SK-N-SH treated with all-trans-retinoic acid at 6 μM for 48 hours (cell line): ENCODE measurements at places on chromosomes 6 and 20.
A peak's percentile ranks its signal among the peaks of the same experiment; 100 is the strongest.

DNA sequence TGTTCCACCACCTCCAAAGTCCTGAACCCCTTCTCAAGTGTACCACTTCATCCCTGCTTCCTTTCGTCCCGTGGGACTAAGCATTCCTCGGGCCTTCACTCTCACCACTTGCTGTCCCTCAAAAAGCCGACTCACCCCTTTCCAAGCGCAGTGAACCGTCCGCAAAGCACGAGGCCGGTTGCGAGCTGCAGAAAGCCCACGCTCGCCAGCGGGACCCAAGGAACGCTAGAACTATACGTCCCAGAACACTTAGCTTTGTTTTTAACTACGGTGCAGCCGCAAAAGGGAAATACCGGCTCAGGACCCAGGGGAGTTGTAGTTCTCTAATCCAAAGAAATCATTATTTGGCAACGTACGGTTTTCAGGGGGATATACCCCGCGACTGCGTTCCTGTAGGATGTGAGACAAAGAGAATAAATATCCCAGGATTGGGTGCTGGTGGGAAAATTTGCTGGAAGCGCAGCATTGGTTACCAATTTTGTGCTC, 416 bp upstream of the POLR1H start:
- peak; percentile 15 for ATAC-seq

- no peak for ATAC-seq
These were observed 2.4 kb downstream of the DSP start for GRCh38 chr6:7543789-7544424.

- no peak for ATAC-seq
These were observed 33.7 kb downstream of the MTHFD1L start for GRCh38 chr6:150899231-150899630.

DNA sequence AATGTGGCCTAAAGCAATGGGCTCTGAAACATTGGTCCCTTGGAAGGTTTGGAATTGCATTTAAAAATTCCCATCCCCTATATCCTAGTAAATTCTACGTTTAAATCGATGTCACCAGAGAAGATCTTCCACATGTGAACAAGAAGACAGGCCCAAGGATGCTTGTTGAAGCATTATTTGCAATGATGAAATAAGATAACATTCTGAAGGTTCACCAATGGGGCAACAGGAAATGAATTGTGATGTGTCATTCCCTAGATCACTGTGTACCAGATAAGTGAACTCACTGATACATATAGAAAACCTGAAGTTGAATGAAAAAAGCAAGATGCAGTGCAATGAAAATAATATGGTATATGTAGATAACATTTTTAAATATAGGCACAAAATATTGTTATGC, 464.3 kb upstream of the BTBD3 start:
- ATAC-seq = peak; percentile 35; the same call in 1 of the 3 replicates

DNA sequence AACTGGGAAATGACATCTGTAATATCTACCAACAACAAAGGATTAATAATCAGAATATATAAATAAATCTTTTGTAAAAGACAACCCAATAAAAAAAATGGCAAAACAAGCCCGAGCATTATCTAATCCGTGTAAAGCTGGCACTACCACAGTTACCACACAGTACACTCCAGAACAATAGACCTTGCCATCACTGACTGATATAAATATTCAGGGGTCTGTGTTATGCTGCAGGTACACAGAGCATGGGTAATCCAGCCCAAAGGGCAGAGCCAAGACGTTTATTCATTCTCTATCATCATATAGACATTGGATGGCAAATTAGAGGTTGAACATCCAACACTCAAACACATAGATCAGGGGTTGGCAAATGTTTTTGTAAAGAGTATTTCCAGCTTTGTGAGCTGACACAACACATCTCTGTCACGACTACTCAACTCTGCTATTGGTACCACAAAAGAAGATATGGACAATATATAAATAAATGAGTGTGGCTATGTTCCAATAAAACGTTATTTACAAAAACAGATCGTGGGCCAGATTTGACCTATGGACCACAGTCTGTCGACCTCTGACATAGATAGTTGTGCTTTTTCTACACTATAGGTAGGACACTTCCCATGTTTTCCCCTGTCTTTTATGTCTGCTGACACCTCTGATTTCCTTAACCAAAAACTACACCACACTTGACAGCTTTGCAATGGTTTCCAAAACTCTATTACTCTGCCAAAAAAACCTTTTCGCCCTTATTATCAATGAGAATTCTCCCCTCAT, 4.5 kb downstream of the NCOA6 start:
- ATAC-seq = no peak

GRCh38 chr20:58243653-58244410, 15.4 kb upstream of the ANKRD60 start:
- ATAC-seq = peak; percentile 33

GRCh38 chr6:51098791-51099190, 280.1 kb downstream of the TFAP2B start:
- no peak for ATAC-seq

DNA sequence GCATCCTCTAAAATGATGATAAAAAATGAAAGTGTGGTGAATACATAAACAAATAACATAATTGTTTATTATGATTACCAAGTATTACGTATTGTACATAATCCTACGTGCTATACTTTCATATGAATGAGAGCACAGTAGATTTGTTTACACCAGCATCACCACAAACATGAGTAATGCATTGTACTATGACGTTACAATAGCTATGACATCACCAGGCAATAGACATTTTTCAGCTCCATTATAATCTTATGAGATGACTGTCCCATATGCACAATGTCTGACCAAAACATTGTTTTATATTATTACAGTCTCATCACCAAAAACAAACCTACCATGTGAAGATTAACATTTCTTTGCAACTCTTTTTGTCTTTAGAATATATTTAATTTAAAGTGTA, 225.7 kb upstream of the TENT5A start:
- no peak for ATAC-seq

DNA sequence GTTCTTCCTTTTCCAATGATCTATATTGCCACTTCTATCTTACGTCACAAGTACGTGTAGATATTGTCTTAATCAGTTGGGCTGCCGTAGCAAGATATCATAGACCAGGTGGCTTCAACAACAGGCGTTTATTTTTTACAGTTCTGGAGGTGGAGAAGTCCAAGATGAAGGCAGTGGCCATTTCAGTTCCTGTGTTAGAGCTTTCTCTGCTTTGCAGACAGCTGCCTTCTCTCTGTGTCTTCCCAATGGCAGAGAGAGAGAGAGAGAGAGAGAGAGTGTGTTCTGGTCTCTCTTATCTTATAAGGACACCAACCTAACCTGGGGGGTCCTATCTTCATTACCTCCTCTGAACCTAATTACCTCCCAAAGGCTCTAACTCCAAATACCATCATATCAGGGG, 8.3 kb downstream of the HSF2 start:
- ATAC-seq = no peak

- ATAC-seq = no peak
These were observed 143.5 kb downstream of the WDR27 start for GRCh38 chr6:169558378-169558773.

DNA sequence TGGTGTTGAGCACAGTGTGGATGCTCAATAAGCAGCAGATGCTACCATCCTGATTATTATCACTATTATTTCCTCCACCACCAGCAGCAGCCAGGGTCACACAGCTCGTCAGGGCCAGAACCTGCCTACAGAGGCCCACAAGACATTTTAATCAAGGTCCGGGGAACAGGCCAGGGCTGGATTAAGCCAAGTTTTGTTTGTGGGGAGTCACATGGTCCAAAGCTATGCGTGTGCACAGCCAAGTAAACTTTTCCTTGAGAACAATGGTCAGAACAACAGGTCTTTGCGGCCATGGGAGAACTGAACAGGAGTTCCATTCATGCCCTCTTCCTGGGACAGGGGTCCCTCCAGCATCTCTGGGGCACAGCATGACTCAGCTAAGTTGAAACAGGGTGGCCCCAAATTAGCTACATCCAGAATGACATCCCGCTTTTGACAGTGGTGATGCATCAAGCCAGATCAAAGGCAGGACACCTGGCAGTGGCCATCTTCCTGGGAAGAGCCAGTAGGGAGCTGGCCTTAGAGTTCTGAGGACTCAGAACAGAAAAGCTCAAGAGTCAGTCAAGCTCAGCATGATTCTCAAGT, 11.7 kb downstream of the SNTA1 start:
- ATAC-seq = no peak

DNA sequence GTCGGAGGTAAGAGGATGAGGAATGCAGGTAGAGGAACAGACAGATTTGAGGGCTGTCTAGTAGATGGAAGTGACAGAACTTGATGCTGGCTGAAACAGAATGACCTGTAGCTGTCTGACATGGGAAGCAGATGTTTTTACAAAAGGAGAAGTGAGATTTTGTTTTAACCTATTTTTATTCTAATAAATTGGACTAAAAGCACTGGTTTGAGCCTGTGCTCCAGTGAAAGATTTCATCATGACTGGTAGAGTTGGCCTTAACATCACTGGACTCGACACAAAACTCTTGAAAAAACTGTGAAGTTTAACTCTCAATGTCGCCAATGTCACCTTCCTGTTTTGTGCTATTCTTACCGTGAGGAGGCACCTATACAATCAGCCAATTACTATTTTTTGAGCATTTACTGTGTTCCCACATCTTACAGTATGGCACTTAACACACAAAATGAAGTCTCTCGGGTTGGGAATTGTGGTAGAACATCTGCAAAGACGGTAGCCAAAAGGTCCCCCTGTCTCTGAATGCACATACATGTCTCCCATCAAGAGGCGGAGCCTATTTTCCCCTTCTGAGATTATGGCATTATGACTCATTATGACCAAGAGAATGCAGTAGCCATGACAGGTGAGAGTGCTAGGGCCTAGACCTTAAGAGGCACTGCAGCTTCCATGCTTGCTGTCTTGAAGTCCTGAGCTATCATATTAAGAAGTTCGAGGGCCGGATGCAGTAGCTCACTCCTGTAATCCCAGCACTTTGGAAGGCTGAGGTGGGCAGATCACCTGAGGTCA, 93.2 kb downstream of the FOXF2 start:
- ATAC-seq = no peak

DNA sequence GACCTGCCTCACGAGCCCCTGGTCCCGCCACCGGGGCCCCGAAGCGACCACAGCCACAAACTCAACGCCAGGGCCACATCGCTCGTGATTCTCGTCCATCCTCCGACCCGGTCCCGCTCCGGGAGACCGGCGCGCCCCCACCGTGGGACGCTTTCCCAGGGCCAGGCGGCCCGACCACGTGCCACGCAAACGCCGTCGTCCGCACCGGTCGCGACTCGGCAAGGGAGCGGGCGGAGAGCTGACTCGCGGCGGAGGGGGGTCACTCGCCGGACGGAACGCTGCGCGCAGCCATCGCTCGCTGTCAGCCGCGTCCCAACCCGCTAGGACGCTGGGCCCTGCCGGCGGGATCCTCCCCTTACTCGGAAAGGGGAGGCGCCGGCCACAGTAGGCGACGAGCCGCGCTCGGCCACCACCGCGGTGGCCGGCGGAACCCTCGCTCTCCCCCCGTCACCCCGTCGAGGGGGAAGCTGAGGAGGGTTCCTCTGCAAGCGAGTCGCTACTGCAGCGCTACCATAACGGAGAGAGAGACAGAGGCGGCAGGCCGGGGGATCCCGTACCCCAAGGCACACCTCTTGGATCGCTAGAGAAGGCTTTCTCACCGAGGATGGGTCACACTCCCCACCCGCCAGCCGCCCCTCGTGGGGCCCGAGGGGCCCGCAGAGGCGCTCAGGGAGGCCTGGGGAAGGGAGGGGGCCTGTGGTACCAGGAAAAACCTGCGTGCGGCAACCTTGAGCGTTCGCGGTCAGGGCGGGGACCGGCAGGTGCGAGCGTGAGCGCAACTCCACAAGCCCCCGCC, 511.8 kb upstream of the ZNF337 start:
- ATAC-seq = peak; percentile 77

GRCh38 chr20:38501858-38502436, 29.3 kb downstream of the RALGAPB start:
- ATAC-seq = no peak

GRCh38 chr20:50387218-50387995, 122.8 kb upstream of the PTPN1 start:
- ATAC-seq = no peak

- ATAC-seq = peak; percentile 71; the same call in 2 of the 3 replicates
These were observed 50.3 kb upstream of the GFRAL start for GRCh38 chr6:55276745-55277530.

DNA sequence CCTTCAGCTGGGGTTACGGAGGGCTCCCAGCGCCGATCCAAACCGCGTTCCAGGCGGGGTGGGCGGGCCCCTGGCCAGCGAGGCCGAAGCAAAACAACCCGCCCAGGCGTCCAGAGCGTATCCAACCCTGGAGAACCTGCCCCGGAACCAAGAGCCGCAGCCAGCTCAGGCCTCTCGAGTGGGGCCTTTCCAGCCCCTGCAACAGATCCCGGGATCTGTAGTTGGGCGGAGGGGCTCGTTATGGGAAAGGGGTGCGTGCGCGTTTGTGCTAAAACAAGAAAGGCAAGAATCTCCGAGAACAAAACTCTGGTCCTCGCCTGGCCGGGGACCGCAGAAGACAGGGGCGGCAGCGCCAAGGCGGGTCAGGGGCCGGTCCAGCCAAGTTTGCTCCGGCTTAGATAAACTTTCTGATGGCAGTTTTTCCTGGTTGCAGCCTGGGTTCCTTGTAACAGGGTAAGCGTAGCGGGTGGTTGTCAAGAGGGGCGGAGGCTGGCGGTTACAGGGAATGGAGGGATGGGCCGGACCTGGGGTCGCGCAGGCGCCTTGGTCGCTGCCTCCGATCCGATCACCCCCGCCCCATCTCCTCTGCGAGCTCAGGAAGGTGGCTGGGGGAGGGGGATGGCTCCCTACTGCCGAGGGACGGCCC, 448 bp upstream of the RIN2 start:
- peak; percentile 94 for ATAC-seq

GRCh38 chr6:118746825-118747174, 95.4 kb upstream of the CEP85L start:
- ATAC-seq = no peak

- ATAC-seq = no peak
These were observed 20.3 kb upstream of the GTF3C6 start for GRCh38 chr6:110938171-110938570.

DNA sequence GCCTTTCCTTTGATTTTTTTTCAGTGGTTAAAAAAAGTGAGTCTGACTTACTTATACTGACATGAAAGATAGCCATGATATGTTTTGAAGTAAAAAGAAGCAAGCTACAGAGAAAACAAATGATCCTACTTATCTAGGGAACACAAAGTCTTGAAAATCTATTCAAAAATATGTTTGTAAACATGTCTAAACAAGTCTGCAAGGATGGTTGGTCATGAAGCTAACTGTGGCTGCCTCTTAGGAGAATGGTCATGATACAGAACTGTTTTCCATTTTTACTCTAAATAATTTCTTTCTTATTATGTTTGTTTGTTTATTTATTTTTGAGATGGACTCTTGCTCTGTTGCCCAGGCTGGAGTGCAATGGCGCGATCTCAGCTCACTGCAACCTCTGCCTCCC, 21.5 kb downstream of the FERMT1 start:
- ATAC-seq = no peak
